GM04504 (cell line): ENCODE measurements at places on chromosomes 5 and 9.
A peak's percentile ranks its signal among the peaks of the same experiment; 100 is the strongest.

DNA sequence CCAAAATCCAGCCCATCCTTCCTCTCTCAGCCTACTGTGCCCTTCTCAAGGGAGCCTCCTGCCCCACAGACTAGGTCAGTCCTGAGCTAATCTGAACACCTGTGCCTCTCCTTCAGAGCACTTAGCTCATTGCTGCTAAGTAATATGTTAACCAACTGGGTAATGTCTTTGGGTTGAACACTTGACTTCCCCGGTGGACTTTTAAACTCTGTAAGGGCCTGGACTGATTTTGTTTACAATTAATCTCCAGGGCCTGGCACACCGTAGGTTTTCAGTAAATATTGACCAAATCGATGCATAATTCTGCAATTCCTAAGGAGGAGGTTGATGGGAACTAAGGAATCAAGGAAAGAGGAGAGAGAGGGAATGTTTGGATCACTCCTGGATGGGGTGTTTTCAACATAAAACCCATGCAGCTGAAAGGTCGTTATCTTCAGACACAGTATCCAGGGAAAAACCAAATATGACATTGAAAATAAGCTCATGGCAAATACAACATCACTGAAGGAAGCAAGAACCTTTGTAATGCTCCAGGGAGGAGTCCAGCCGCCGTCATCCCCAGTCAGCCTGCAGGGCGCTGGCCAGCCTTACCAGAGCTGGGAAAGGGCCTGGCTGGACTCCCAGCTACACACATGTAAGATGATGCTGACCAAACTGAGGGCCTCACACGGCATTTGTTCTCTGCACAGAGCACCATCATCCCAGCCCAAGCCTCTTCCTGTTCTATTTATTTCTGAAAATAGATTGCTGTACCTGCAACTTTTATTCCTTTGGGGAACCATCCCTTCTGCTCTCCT lies 166.3 kb downstream of the C5orf15 start:
- peak; percentile 12 for DNase-seq

DNA sequence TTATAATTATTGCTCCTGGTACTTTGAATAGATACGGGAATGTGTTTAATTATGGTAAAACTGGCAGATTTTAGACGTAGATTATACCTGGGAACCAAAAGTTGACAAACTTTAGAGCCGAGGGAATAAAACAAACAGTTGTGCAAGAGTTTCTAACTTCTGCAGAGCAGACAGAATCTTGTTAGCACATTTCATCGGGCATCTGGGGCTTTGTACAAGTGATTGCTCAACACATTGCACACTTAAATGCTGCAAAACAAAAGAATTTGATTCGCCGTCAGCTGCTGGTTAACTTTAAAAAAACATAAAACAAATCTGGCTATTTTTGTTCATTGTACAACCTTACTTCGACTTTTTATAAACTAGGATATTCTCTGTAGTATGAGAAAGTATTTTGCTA lies 398.1 kb downstream of the MAN2A1 start:
- no peak for DNase-seq

GRCh38 chr9:98150164-98150563 lies 31.1 kb upstream of the TRIM14 start:
- no peak for DNase-seq

GRCh38 chr5:89930591-89931392 lies 478.8 kb downstream of the CETN3 start:
- peak; percentile 18 for DNase-seq

DNA sequence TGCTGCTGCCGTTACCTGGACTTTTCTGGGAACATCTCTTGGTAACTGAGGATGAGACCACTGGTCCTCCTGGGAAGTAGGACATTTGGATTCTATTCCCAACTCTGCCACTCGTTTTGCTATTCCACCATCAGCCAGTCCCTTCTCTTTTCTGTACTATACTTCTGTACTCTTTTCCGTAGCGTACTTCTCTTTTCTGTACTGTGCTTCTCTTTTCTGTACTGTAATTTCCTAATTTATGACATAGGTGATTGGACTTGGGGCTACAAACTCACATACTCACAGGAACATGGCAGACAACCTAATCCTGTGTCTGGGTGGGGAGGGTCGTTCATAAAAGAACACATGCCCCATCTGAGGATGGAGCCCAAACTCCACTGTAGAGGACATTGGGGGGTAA lies 335.3 kb upstream of the PANK3 start:
- no peak for DNase-seq

DNA sequence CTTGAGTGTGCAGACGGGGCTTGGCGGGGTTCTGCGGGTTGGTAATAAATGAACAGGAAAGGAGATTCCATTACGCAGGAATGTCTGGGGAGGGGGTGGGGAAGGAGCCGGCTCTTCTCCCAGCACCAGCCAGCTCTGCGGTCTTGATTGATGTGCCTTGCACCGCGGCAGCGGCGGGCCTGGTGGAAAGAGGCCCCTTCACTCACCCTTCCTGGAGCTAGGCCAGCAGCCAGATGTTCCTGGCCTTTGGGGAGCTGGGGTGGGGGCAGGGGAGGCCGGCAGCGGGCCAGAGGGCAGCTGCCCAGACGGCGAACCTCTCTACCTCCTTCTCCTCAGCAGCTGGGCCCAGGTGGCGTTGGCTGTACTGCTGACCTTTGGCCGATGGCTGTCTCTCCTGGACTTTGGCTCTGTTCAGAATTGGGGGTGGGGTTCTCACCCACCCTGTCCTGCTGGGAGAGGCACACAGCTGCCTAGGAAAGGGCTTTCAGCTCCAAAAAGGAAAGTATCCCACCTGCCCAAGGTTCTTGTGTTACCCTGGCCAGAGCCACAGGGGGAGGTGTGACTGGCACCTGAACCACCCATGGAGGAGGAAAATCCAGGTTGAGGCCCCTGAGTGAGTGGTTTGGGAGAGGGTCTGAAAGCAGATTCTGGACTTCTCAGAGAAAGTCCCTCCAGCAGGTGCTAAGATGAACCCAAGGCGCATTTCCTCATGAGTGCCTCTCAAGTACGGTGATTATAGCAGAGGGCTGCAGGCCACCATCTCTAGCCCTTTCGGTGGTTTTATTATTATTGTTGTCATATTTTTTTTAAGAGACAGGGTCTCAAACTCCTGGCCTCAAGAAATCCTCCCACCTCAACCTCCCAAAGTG lies 58.0 kb upstream of the SYNPO start:
- DNase-seq = no peak

- no peak for DNase-seq
Measured at GRCh38 chr5:170078931-170079330, 26.8 kb upstream of the FOXI1 start.

DNA sequence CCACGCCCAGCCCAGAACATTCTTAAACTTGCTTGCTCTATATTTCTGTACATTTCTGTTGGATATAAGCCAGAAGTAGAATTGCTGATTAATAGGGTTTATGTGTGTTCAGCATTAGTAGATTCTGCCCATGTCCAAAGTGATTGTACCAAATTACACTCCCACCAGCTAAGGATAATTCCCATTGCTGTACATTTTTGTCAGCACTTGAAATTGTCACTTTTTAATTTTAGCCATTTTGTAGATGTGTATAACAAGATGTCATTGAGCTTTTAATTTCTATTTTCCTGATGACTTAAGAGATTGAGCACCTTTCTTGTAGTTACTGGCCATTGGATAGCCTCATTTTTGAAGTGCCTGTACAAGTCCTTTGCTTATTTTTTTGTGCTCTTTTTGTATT lies 46.4 kb downstream of the AQP7 start:
- no peak for DNase-seq

DNA sequence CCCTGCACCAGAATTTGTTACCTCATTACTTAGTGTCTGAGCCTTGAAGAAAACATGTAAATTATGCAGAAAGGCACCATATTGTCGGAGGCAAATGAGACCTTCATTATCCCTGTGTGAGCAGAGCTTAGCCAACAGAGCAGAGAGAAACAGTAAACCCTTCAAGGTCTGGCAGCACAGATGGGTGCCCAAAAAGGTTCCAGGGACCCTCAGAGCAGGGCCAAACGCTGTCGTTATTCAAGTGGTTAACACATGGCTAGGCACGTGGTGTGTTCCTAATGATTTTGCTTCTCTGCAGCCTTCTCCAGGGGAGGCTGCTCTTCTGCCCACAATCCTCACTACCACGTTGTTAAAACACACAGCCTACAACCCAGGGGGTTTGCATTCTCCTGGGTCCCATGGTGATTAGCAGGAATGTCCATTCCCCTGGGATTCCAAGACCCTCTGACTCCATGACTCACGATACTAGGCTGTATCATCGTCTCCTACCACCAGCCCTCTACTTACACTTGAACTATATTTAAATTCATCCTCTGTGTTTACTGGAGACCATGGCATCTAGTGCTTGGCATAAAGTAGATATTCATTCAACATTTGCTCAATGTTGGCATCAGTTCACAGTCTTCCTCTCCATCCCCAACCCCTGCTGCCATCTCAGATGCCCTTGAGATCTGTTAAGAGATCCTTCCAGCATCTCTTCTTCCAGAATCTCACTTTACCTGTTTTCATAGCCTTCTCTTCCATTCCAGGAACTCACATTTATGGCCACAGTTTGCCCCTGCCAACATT lies 174.5 kb upstream of the RAD23B start:
- DNase-seq = no peak

DNA sequence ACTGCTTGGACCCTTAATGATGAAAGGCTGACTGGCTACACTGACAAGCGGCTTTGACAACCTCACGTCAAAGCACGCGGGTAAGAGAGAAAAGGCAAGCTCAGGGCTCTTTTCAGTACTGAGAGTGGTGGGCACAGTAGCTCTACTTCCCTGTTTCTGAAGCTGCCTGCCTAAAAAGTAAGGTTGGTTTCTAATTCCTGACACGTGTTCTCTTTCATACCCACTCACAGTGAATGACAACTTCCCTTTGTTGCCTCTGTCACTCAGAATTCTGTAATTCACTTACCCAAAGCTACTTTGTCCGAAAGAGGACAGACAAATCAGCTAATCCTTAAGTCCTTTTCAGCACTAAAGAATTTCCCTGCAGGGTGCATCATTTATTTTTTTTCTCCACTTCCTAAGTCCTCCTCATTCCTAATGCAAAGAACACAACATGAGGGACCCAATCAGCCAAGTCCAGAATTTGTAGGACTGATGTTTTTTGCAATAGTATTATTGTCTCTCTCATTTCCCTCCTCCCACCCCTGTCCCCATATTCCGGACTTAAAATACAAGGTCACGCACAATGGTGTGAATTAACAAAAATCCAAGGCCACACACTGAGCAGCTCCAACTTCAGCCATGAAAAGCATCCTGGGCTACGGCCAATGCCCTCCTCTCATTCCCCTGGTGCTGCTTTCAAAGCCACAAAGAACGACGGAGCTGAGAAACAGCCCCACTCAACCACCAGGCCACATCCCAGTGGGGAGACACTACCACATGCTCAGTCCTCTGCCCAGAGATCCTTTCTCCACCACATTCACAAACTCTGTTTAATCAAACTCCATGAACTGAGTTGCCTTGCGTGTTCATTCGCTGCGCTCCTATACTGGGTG lies 221.0 kb downstream of the TSSK1B start:
- no peak for DNase-seq

- DNase-seq = no peak
Measured at GRCh38 chr5:122885045-122885517, 39.7 kb downstream of the SNX24 start.

- no peak for DNase-seq
Measured at GRCh38 chr5:120037451-120037850, 408.1 kb downstream of the FAM170A start.

DNA sequence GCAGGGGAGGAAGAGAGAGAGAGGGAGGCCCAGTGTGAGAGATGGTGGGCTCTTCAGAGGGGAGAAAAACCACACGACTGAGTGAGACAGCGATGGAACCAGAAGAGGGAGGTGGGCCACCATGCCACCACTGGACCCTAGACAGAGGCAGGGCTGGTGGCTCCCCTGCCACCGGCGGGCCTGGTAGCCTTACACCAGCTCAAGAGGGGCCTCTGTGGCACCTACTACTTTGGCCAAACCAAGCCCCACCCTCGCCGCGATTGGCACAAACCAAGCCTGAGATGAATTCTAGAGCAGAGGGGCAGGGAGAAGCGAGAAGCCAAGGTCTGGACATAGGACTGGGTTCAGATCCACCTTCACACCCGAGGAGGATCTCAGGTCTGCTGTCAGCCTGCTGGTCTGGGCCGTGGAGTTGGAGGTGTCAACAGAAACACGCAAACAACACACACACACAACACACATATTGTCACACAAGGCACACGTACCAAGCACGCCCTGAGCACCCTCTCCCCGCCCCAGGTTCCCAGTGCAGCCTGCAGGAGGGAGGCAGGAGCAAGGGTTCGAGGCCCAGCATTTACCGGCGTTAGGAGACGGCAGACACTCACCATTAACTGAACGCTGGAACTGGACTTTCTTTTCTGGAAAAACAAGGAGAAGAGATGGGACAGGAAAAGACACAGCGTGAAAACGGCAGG lies 49.4 kb downstream of the SLC6A7 start:
- DNase-seq = no peak

GRCh38 chr9:93644397-93645088 lies 68.2 kb downstream of the PHF2 start:
- DNase-seq = no peak

DNA sequence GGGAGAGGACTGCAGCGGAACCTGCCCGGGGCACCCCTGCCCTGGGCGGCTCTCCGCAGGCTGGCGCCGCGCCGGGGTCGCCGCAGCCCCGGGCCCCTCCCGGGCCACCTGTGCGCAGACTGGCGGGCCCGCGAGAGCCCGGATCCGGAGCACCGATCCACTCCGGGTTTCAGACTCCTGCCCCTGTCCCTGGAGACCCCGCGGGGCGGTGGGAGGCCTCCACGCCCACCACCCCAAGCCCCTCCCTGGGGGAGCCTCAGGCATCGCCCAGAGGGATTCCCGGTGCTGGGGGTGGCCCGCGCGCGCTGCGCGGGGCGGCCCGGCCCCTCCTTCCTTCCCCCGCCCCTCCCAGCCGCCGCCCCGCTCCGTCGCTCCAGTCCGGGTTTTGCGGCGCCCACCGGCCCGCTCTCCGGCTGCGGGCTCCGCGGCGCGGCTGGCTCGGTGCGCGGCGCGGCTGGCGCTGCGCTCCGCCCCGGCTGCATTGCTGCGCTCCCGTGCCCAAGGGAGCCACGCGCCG lies at the start of gene UNC5A:
TSS of gene UNC5A (plus strand) at position 479 of the 517 bp plus-strand sequence. CDS start 192 bp downstream, outside the sequence.
- DNase-seq = no peak

- no peak for DNase-seq
Measured at GRCh38 chr5:108339220-108339619, 42.7 kb downstream of the FBXL17 start.
